ENCODE measurements at places on chromosomes 12 and 14.

DNA sequence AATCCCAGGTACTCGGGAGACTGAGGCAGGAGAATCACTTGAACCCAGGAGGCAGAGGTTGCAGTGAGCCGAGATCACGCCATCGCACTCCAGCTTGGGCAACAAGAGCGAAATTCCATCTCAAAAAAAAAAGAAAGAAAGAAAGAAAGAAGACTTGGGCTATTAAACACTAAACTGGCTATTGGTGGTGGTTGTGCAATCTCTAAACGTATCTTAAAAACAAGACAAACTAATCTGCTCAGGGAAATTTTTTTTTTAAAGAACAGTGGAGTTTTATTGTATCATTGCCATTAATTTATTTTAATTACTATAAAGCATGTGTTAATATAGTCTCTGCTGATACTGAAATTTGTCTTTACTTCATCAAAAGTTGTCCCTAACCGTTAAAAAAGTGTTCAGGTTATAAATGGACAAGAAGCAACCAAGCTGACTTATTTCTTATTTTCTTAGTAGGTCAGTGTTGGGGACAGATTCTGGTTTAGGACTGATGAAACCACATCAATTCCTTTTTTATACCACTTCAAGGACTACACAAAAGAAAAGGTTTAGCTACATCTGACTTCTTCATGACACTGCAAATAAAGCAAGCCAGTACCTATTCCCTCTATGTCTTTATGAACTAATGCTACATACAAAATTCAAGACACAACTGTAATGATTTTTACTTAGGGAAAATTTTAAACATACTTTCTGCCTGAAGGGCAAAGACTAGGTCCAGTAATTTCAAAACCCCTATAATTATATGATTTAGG lies 68.7 kb upstream of the KRAS start:
- no peak for DNase-seq

DNA sequence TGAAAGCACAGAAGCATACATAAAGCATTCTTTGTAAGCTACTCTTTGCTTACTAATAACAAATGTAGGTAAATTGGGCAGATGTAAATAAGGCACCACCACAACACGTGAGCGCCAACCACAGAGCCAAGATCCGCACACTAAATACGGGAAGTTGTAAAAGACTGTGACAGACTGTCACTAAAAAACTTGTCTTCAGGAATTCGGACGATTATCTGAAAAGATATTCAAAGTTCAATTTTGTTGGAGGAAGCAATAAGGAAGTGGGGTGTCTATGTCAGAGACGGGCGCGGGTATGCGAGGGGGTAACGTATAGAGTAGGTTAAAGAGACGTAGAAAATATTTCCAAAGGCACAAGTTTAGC lies 1.5 kb upstream of the HSP90B1 start:
- DNase-seq: no peak

- no peak for DNase-seq
These were observed 31.8 kb upstream of the CLEC4E start for GRCh38 chr12:8572507-8572906.

GRCh38 chr12:55736780-55737580 lies 5.9 kb upstream of the GDF11 start:
- peak; percentile 87 for DNase-seq

GRCh38 chr12:49121047-49121696 lies 10.0 kb downstream of the TUBA1B start:
- peak; percentile 79 for DNase-seq

DNA sequence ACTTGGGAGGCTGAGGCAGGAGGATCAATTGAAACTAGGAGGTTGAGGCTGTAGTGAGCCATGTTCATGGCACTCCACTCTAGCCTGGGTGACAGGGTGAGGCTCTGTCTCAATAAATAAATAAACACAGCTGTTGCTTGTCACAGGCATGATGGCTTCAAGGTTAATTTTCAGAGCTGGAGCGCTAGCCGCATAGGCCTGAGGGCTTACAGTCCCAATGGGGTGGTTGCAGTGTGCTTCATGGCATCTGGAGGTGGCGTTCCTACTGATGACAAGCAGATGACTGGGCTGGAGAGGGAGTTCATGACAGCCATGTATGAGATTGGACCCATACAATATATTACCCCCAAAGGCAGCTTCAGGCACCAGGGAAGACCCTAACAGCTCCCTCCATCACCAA lies 1.6 kb upstream of the FMNL3 start:
- DNase-seq: no peak

DNA sequence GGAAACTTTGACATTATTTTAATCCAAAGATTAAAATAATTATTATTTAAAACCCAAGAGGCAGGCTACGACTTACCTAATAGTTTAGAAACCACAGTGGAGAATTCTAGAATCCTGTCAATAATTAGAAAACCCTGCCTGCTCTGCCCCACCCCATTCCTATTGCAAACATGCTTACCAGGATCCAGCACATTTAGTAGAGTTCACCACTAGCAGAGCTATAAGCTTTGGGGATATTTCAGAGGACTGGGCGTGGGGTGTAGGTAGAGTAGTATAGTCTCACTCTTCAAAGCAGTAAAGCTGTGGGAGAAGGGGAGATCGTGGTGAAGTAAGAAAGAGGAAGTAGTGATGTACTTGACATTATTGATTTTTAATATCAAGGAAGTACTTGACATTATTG lies 100.3 kb downstream of the FIGNL2 start:
- no peak for DNase-seq

DNA sequence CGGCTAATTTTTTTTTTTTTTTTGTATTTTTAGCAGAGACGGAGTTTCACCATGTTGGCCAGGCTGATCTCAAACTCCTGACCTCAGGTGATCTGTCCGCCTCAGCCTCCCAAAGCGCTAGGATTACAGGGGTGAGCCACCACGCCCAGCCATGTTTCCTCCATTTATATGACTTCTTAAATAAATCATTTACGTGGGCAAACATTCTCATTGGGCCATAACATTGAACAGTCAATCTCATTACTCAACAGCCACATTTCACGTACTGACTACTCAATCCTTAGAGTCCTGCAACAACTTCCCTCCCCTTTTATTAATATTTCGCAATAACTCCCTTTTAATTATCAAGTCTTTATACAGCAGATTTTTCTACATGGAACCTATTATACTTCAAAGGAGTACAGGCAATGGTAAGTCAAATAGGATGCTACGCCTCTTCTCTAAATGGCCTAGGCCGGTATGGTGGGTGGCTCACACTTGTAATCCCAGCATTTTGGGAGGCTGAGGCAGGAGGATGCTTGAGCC lies 7.4 kb upstream of the CSRNP2 start:
- no peak for DNase-seq

GRCh38 chr12:126567016-126567415 lies 1501.8 kb downstream of the AACS start:
- no peak for DNase-seq

DNA sequence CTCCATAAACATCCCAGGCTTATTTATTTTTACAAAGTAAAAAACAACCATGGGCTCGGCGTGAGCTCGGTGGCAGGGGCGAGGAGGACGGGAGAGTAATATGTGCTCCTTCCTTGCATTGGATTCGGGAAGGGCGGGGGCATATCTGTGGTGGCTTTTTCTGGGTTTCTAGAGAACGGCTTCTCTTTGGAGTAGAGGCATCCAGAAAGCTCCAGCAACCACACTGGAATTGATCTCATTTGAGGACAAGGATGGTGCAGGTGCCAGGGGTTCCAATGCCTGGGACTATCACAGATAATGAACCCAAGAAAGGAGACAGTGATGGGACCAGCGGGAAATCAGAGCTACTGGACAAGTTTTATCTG lies 18.9 kb downstream of the ADGRD1 start:
- DNase-seq: no peak

- DNase-seq: no peak
These were observed 59.1 kb upstream of the TMEM263 start for GRCh38 chr12:106896603-106897002.

GRCh38 chr14:92751819-92752218 lies 3.4 kb upstream of the LGMN start:
- DNase-seq: no peak

DNA sequence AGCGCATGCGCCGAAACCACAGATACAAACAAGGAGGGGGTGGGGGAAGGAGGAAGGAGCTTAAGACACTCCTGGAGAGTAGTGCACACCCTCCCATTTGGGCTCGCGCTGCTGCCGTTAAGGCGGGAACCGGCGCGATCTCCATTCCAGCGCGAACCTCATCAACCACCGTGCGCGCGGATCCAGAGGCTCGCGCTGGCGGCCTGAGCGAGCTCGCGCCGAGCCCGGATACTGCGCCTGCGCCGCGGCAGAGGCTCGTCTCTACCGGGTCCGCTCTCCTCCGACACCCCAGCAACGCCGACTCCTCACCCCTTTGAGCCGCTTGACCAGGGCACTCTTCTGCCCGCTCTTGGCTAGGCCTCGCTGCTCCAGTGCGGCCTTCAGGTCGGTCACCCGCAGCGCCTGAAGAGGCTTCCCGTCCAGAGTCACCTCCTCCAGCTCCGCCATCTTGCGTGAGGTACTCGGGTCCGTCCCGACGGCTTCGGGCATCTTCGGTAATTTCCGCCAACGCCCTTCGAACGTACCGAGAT lies at the start of gene ACIN1:
Gene ACIN1 (minus strand): TSS at position 471 of the 530 bp plus-strand sequence. CDS start 24 bp downstream, at position 447.
- DNase-seq: peak; percentile 77

DNA sequence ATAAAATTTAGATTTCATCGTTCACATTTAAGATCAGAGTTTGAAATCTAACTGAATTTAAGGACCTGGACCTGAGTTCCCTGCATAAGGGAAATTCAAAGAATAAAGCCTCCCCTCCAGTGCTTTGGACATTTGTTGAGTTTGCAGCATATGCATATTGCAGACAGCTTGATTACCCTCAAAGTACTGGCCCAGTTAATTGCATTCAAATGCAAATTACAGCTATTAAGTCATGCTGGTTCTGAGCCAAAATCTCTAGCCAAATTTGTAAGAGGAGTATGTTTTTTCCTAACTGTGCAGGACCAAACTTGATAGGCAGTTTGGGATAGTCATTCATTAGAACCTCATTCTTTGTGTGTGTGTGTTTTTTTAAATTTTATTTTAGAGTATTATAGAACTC lies 9.1 kb upstream of the KIF21A start:
- no peak for DNase-seq

- DNase-seq: no peak
These were observed 13.9 kb upstream of the RPLP0 start for GRCh38 chr12:120214626-120215356.

GRCh38 chr12:59977779-59978178 lies 381.9 kb downstream of the SLC16A7 start:
- no peak for DNase-seq

DNA sequence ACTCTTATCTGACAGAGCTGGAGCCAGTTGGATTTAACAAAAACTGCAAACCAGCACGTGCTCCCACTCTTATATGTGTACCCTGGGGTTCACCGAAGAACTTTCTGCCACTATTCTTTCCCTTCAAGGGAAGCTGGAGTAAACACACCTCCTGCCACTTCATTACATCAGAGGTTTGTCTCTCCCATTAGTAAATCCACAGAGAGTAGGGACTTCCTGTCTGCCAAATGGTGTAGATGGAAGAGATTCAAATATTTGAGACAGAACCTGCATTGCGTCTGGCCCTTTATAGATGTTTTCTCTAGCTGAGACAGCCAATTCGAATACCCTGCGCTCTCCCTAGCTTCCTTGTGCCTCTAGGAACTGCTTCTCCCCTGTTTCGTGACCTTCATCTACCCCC lies 29.1 kb upstream of the AEBP2 start:
- DNase-seq: no peak

DNA sequence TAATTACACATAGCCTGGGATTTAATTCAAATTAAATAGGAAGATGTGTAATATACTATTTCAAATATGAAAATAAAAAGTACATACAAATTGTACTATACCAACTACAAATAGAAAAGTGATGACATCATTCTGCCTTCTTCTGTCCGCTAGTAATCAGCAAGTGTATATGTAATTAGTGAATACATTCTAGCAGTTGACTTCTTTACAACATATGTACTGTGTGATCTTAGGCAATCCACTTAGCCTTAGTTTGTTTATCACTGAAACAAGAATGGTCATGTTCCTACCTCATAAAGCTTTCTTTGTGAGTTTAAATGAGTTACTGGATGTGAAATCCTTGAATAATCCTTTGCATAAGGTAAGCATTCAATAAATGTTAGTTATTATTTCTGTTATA lies 7.8 kb upstream of the LUM start:
- no peak for DNase-seq

DNA sequence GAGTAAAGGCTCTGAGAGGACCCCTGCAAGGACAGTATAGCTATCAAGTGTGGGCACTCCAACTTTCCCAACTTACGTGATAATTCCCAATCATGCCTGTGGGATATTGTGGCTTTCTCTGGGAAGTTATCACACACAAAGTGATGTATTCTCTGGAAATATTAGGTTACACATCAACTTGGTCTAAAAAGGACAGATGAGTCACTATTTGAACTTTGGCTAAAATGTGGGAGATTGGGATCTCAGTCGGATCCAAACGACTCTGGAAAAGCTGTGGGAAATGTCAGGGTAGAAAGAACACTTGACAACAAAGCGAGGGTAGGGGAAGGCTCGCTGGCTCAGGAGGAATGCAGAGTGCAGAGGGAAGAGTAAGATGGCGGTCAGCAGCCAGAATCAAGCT lies 1048.9 kb downstream of the BCL11B start:
- no peak for DNase-seq

- peak; percentile 49 for DNase-seq
These were observed at the start of gene TMEM179 for GRCh38 chr14:104604458-104605449. Gene TMEM179 (minus strand): TSS chr14:104604772. CDS start chr14:104604741, 31 bp downstream.

DNA sequence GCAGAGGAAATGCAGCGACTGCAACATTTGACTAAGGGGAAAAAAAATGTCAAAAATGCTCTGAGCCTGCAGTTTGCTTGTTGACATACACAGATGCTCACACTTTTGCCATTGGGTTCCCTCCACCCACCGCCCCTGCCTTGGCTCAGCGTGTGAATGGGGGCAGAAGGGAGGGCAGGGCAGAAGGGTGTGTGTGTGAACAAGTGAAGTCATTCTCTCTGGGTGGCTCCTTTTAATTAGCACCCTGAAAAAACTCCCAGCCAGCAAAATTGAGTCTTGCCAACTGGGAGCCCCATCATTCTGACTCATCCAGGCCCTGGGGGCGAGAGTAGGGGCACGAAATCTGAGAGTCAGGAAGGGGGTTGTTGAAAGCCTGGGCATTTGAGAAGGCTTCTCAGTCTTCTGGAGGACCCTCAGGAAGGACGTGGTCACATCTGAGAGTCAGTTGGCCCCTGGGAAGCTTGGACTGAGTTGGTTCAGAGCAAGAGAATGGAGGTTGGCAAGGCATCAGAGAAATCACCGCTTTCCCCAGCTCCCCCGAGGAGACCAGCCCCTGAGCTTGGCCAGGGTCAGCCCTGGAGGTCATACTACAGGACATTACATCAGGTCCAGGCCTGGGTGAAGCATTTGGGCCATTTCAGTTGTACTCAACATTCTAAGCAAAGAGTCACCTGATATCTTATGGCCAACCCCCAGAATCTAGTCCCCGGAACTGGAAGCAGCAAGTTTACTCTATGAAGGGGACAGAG lies 22.7 kb upstream of the KRT78 start:
- peak; percentile 30 for DNase-seq

DNA sequence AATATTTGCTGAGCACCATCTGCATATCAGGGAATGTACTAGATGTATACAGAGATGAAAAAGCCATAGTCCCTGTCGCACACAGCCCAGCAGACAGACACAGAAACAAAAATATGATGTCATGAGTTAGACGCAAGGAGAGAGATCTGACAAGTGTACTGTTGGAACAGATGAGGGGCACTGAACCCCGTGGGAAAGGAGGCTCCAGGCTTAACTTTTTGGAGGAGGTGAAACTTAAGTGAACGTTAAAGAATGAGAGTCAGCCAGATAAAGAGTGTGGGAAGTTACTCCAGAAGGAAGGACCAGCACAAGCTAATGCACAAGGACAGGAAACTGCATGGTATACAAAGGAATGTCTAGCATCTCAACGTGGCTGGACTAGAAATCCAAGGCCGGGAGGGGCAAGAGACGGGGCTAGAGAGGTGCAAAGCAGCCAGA lies 2.5 kb upstream of the ACTN1 start:
- no peak for DNase-seq

GRCh38 chr12:52321418-52321817 lies 220 bp upstream of the KRT83 start:
- no peak for DNase-seq

Measured in ACHN (cell line).